ENCODE measurements at places on chromosomes 4 and X. TPM values are rescaled to one million over a fixed set of nuclear protein-coding genes. Genes with fewer than 3 reads are reported as not detected.

- DNase-seq: peak; percentile 52
These were observed 722 bp downstream of the SLC10A7 start for GRCh38 chr4:146520896-146521540.

GRCh38 chrX:140431521-140431920 lies 73.3 kb downstream of the SOX3 start:
- no peak for DNase-seq

DNA sequence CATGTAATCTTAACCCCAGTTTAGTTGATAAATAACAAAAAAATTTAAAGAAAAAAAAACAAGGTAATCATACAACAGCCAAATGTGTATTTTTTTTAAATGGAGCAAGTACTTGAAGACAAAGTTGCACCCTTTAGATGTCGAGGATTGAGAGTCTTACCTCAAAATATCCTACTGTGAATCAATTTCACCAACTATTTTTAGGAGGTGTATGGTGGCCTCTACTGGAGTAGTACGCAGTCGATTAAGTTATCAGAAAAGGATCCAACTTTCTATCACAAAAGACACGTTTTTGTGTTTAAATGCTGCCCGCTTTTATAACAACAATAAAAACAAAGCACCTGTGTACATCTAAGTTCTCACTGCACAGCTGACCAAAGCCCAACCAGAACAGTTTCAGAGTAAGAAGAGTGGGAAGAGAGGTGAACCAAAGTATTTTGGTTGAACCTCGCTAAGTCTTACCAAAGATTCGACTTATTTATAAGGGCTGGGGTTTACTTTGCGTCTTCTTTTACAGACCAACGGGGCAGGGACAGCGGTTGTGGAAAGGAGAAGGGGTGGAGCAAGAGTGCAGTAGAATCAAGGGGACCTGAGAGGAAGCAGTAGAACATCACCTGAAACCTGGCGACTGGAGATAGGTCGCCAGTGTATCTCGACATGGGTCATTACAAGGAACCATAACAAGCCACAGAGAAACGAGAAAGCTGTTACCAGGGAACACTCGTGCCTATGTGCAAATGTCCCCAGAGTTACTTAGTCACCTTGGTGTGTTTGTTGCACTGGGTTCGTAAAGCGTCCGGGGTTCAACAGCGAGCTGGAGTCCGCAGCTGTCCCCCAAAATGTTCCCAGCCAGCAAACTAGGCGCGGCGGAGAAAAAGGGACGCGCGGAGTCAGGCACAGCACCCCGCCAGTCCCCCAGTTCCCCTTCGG lies 1.1 kb downstream of the RPS6KA6 start:
- peak; percentile 6 for DNase-seq

GRCh38 chr4:33226133-33226532 lies 2506.0 kb downstream of the PCDH7 start:
- DNase-seq: no peak

GRCh38 chrX:129781134-129781672 lies 1.5 kb downstream of the SASH3 start:
- no peak for DNase-seq

DNA sequence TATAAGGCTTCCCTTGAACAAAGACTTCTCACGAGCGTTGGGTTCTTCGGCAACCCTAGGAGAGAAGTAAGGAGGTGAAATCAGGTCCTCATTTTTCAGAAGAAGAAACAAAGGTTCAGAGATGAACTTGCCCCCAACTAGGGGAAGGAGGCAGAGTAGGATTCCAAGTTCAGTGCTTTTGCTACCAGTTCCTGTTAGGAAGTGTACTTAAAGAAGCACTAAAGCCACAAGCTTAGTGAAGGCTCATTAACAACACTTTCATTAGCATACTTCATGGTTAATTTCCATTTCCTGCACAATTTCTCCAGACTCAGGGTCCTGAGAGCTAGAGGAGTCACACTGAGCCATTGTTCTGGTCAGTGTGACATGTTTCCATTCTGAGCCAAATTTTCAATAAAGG lies 52.1 kb downstream of the VSIG4 start:
- DNase-seq: no peak

DNA sequence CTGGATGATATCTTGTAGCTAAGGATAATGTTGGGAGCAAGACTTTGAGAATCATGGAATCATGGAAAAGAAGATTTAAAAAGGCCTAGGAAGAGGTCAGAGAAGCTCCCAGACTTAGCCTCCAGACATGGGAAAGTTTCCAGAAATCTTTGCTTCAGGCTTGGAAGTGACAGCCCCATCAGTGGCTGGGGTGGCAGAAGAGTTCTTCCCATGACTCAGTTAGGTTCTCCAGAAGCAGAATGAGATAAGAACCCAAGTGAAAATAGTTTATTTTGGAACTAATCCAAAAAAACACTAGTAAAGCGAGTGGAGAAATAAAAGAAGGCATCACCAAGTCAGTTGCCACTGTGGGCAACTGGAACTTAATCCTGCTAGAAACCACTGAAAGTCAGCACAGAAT lies 506.9 kb downstream of the MID1IP1 start:
- no peak for DNase-seq

- peak; percentile 48 for DNase-seq
These were observed 57.6 kb upstream of the FAT1 start for GRCh38 chr4:186781032-186781917.

GRCh38 chrX:103927030-103927429 lies 35.4 kb upstream of the TMSB15B start:
- no peak for DNase-seq

GRCh38 chrX:19639056-19639455 lies 123.7 kb upstream of the MAP3K15 start:
- no peak for DNase-seq

GRCh38 chrX:68686097-68686977 lies 38.9 kb downstream of the STARD8 start:
- no peak for DNase-seq

GRCh38 chr4:31755751-31756150 lies 1035.6 kb downstream of the PCDH7 start:
- no peak for DNase-seq

GRCh38 chr4:183362916-183363542 lies 40.8 kb upstream of the CLDN24 start:
- peak; percentile 18 for DNase-seq

- peak; percentile 61 for DNase-seq
These were observed 276.8 kb downstream of the ZNF674 start for GRCh38 chrX:46268412-46268811.

Gene TLL1
- not detected for total RNA-seq

Gene CENPVL2
- not detected for total RNA-seq

Gene PRR32
- not detected for total RNA-seq

Gene NSUN7
- total RNA-seq: not detected

Gene F8A2
- total RNA-seq: not detected

Gene RNF4
- total RNA-seq: 72.6 TPM

Gene CLDN34
- total RNA-seq: not detected

Measured in LHCN-M2 (cell line).